NCI-H446 treated with DMSO at 0.1 percent for 48 hours (cell line): ENCODE measurements at places on chromosomes 16 and 17.

- DNase-seq = no peak
These were observed 1.7 kb upstream of the ITPRIPL2 start for GRCh38 chr16:19112099-19112407.

DNA sequence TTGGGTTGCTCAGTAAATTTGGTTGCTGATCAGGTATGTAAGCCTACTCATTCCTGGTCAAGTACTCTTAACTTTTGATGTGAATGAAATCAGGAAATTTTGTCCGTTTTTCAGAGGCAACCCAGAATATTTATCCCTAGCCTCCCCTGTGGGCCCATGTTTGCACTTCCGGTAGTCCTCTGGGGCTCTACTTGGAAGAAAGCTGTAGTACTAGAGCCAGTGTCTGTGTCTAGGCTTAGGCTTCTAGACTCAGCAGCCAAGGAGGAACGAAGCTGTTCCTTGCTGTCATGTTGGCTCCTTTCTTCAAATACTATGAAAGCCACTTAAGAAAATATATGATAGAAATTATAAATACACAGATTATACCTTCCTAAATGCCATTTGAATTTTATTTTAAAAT lies 21.2 kb downstream of the ESRP2 start:
- DNase-seq = no peak

- DNase-seq = no peak
These were observed 783 bp downstream of the BHLHA9 start for GRCh38 chr17:1271030-1271423.

DNA sequence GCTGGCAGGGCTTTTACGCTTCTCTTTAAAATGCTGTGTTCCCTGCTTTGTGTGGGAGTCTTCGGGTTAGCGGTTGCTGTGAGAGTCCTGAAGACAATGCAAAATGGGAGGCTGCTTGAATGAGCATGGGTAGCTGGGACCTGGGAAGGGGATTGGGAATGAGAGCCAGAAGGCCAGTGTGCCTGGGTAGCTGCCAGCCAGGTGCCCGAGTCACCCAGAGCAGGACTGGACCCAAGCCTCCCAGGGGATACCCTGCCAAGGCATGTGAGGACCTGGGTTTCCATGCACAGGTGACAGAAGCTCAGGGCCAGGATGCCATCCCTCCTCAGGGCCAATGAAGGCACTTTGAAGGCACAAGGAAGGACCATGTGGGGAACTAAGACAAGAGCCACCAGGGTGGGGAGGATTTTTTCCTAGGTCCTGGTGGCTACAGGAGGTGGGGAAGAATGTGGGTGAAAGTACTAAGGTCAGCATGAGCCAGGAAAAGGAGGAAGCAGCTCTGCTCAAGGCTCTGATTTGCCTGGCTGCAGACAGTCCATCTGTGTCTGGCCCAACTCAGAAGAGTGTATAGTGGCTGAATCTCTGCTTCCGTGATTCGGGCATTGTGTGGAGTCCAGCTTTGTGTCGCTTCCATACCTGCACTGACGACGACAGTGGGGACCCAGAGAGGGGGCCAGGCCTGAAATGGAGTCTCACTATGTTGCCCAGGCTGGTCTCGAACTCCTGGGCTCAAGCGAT lies 20.5 kb downstream of the TMEM94 start:
- DNase-seq = no peak

GRCh38 chr17:29243792-29244191 lies 2.9 kb upstream of the CRYBA1 start:
- DNase-seq = no peak

- DNase-seq = no peak
These were observed 55.4 kb downstream of the RTN4RL1 start for GRCh38 chr17:1969712-1970111.

DNA sequence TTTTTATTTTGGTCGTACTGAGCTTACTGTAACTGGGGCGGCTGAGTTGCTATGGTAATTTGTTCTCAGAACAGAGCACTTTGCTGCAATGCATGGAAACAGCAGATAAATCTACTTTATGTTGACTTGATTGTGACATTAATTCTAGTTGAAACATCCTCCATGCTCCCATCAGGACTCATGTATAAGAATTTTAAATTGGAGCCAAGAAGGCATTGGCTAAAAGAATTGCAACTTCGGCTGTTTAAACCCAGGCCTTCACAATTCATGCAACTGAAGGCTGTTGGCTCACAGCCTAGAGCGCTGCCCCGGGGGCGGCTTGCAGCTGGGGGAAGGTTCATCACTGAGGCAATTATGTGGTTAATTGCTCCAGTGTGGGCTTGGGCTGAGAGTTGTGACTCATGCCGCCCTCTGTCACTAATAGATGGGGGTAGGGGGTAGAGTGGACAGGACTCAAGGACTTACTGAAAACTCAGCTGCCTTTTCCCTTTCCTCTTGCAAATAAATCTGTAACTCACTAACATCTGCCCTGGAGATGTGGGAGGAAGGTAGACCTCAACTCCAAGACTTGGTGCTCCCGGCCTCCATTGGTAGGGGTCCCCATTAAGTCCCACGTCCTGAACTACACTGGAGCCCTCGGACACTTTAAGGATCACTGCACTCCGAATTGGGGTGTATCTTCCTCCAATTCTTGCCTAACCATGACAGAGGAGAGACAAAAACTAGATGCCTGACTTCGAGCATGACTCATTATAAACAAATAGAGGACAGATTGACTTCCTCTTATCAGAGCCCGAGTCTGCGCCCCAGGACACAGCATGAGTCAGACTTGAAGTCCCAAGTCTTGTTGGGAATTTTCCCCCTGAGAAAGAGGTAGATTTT lies 37.5 kb downstream of the ERCC4 start:
- DNase-seq = peak; percentile 63

- DNase-seq = no peak
These were observed 21.4 kb upstream of the JPH3 start for GRCh38 chr16:87580855-87581261.

GRCh38 chr16:3548445-3548844 lies 28.8 kb downstream of the NLRC3 start:
- no peak for DNase-seq

- no peak for DNase-seq
These were observed 12.8 kb downstream of the GOSR2 start for GRCh38 chr17:46935658-46936266.

DNA sequence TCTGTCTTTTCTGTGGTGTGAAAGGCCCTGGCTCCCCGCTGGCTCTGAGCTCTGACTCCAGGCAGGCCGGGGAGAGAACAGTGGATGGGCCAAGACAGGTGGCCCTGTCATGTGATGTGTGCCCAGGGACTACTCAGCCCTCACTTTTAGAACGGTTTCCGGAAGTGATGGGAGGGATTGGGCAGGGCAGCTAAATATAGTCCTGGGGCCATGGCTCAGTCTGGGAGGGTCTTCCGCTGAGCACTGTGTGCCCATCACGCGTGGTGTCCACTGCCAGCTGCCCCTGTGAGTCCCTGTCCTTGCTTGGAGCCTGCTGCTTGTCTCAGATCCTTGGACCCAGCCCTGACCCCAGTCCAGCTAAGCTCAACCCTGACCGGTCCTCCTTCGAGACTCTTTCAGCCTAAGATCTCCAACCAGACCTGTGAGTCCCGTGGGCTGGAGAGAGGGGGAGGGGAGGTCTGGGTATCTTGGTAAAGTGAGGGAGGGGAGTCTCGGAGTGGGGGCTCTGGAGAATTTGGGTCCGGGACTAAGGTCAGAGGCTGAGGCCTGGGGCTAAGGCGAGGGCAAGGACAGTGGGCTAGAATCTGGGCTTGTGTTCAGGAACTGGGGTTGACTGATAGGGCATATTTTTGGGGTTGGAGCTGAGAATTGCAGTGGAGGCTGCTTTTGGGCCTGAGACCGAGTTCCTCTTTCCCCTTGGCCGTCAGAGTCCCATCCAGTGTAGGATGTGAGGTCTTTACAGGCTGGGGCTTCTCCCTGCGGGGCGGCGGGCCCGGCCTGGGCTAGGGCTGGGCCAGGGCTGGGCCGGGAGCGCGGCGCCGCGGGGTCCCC lies at the start of gene TRIM72:
Gene TRIM72 (plus strand): TSS at position 243 of the 831 bp plus-strand sequence. CDS start 620 bp downstream, outside the sequence.
- no peak for DNase-seq
